ENCODE measurements at places on chromosomes 3 and 15.

DNA sequence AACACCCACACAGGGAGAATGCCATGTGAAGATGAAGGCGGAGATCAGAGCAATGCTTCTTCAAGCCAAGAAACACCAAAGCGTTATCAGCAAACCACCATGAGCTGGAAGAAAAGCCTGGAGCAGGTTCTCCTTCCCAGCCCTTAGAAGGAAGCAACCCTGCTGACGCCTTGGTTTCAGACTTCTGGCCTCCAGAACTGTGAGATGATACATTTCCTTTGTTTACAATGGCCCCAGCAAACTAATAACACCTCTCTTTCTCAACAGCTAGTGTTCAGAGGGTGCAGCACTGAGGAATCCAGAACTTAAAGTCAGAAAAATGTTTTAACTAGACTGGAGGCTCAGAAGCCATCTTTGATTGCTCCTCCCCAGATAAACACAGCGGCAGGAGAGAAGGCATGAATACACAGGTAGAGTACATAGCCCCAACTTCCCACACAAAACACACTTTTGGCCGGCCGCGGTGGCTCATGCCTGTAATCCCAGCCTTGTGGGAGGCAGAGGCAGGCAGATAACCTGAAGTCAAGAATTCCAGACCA lies 132.4 kb upstream of the LPP start:
- no peak for DNase-seq

- no peak for DNase-seq
These were observed 33.6 kb upstream of the MTMR10 start for GRCh38 chr15:31024979-31025378.

- no peak for DNase-seq
These were observed 12.0 kb downstream of the BSN start for GRCh38 chr3:49566312-49566711.

DNA sequence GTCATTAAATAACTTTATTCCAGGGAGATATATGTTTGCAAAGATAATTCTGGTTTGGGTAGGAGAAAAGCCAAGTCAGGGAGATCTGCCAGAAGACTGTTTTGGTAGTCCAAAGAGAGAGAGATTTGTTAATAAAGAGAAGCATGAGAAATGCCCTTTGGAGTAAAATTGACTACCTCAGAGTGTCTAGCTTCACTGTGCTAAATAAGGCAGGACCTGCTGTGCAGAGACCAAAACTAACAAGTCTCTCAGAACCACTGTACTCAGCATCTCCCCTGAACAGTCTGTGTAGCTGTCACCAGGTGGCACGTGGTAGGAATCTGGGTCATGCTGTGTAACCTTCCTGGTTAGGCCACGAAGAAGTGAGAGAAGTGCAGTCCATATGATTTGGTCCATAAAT lies 31.6 kb upstream of the SLC35G2 start:
- DNase-seq = no peak

- no peak for DNase-seq
These were observed 146.2 kb downstream of the PLCH1 start for GRCh38 chr3:155598671-155599070.

DNA sequence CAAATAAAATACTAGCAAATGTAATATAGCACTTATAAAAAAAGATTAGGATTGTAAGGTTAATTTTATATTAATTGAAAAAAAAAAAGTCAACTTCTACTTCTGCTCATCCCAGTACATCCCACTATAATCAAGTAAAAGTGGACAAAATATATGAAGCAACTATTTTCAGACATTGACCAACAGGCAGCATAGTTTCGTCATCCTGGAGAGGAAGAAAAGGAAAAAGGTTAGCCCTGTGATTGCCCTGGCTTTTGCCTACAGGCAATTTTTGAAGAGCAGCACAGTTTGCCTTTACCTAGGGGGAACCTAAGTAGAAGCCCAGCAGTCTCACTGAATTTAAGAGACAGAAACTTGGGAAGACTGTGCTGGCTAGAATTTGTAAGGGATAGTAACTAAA lies 52.2 kb upstream of the ACTC1 start:
- no peak for DNase-seq

DNA sequence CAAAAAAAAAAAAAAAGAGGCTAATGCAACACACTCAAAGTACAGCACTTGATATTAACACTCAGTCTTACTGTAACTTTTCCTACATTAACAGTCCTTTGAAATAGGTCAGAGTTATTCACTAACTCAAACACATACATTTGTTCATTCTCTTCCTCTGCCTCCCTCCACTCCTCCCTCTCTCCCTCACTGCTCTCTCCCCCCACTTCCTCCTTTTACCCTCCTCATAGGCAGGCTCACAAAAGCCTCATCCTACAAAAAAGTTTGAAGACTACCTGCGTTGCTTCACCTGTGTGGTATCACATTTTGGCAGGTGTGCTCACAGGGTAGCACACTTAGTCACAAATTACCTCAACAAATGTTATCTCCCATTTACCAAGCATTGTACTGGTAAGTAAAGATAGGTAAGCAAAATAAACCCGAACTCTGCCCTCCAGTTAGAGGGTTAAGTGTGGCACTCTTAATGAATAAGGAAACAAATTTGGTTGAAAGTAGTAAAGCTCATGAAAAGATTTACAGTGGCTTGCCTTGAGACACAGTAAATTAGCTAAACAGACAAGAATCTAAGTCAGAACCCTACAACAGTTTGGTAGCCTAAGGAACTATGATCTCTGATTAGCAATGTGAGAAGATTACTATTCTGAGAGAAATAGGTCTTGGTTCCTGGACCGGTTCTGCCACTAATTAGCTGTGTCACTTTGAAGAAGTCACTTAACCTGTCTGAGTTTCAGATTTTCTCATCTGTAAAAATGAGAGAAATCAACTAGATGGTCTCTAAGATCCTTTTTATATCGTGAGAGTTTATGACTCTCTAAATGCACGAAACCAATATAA lies 151.0 kb upstream of the MLF1 start:
- DNase-seq = no peak

- no peak for DNase-seq
These were observed 7.8 kb upstream of the FAM174B start for GRCh38 chr15:92663250-92663951.

DNA sequence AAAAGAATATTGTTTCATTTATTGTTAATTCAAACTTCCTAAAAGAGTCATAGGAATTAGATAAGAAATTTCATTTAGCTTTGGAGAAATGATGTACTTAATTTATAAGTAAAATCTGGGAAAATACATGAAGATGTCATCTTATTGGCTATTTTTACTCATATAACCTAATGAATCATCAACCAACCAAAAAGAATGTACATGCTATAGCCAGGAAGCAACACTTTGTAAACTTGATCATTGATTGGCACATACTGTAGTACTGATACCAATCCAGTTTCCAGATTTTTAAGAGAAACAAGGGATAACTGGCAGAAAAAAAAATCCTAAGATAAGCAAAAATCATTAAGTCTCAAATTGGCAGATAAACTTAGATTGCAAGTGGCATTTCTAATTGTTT lies 207.9 kb upstream of the CDIN1 start:
- no peak for DNase-seq

All from T-helper 1 cell (primary cell).